CD4-positive, alpha-beta T cell (primary cell): ENCODE measurements at places on chromosomes 1 and 21. TPM values are rescaled to one million over a fixed set of nuclear protein-coding genes. Genes with fewer than 3 reads are reported as not detected.
A peak's percentile ranks its signal among the peaks of the same experiment; 100 is the strongest.

DNA sequence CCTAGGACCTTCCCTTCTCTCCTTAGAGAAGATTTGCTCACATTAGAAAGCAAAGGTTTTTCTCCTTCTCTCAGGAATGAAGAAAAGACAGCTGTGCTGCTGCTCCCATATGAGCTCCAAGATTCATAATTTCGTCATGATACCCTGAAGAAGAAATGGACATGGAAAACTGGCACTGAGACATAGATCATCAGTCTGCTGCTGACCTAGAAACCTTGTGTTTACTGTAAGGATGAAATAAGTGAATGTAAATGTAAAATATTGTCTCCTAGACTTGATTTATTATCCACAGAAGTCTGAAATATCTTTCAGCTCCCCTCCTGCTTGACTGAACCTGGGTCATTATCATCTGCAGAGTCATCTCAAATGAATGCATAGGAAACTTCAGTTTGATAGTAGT is 77.9 kb downstream of the ZC3H11B start:
- no peak for DNase-seq

DNA sequence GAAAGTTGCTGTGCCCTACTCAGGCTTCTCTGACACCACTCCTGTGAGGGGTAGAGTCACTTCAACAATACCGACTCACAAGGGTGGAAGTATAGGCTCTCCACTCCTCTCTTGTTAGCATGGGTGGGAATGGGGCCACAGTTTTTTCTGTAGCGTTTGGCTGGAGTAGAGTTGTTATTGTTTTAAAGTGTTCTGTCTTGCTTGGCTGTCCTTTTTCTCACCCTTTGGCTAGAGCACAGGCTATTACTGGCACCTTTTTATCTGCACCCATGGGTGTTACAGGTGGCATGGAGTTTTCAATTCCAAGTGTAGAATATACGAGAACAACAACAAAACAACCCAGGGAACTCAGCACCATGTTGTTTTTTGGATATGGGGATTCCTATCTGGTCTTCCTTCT is 74.3 kb upstream of the CD5L start:
- DNase-seq = no peak

DNA sequence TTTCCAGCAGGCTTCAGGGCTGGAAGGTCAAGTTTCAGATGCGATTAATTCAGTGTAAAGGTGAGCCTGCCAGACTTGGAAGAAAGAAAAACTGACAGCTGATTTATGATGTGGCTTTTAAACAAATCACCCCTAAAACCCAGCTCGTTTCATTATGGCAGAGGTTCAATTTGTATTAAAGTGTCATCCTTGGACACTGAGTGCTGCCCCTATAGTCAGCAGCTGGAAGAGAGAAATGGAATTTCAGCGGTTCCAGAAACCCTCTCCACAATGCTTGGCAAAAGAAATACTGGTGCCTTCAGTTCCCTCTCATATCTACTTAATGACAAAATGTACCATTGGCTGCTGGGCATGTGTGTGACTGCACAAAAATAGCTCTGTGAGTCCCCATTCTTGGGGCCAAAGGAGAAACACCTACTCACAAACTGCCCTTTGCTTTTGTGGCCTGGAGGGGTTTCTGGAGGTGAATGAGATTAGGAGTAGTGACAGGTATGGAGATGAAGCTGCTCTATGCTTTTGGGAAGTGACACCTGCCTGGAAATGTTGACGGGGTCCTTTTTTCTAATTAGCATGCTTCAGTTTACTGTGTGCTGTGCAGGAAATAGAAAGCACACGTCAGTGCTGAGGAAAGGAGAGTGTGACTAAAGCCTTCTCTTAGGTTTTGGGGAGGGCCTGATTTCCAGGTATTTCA is 95.1 kb upstream of the TSPAN2 start:
- DNase-seq = no peak

GRCh38 chr1:52203935-52204625 is 62.2 kb downstream of the ZFYVE9 start:
- DNase-seq = no peak

SNRNP40 gene
- 53.7 TPM for total RNA-seq

DNA sequence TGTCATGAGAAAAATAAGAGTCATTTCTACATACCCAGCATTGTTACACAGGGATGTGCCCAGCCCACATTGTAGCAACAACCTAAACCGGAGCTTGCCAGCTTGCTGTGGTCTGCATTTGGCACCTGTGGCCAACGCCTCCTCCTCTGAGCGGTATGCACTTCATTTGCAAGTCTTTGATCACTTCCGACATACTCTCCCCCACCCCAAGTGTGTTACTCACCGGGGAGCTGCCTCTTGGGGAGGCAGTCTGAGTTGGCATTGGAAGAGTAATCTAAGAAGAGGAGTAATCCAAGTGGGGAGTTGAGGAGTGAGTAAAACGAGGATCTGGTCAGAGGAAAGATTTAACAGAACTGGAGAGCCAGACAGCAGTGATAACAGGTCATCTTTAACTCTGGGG is 3.8 kb downstream of the BCL9 start:
- peak; percentile 88 for DNase-seq

GRCh38 chr1:56577406-56578137 is 1.8 kb downstream of the PLPP3 start:
- no peak for DNase-seq

LRRC53 gene
- total RNA-seq = not detected

GNG12 gene
- total RNA-seq = not detected

DNA sequence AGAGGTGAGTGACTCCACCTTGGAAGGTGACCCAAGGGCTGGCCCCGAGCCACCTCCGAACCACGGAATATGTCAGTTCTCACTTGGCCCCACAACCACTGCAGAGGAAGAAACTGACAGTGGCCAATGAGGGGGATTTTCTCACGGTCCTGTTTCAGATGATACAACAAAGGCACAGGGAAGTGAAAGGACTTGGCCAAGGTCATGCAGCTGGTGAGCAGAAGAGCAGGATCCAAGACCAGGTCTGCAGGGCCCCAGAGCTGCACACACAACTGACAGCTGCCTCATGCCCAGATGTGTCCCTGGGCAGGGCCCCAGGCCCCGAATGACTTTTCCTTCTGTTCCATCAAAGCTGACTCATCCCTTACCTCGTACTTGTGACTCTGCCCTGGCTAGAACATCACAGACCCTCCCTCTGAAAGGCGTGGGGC is 25.8 kb upstream of the EVA1B start:
- DNase-seq = no peak

DNA sequence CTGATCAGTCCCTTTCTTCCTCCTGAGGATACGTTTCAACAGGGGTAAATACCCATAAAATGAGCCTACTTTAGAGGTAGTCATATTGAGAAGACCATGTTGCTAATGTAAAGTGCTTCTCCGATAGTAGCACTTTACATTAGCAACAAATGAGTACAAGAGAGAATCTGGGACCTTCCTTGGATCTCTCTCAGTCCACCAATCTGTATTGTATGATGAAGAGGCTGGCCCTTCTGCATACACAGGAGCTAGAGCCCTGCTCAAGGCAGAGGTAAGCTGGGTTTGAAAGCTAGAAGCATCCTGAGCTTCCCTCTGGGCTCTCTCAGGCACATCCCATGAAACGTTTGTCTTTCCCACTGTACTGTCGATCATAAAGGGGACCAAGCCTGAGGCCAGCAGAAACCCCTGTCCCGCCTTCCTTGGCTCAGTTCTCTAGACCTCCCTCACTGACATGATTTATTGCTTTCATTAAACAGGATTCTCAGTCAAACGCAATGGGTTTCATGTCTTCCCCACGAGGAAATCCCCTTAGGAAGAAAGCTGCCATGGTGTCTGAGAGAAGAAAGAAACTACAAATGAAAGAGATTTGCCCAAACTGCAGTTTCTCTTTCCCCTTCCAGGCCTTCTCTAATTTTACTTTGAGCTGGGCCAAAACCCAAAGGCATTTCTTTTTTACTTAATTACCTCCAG is 62.8 kb upstream of the BCAR3 start:
- DNase-seq = no peak

- DNase-seq = no peak
Observed at GRCh38 chr1:153773096-153773921, 1.9 kb upstream of the SLC27A3 start.

ITGB2 gene
- total RNA-seq = 284 TPM

GRCh38 chr1:21931171-21932093 is 5.7 kb downstream of the HSPG2 start:
- DNase-seq = no peak
